ENCODE measurements at places on chromosomes 5 and 9.

DNA sequence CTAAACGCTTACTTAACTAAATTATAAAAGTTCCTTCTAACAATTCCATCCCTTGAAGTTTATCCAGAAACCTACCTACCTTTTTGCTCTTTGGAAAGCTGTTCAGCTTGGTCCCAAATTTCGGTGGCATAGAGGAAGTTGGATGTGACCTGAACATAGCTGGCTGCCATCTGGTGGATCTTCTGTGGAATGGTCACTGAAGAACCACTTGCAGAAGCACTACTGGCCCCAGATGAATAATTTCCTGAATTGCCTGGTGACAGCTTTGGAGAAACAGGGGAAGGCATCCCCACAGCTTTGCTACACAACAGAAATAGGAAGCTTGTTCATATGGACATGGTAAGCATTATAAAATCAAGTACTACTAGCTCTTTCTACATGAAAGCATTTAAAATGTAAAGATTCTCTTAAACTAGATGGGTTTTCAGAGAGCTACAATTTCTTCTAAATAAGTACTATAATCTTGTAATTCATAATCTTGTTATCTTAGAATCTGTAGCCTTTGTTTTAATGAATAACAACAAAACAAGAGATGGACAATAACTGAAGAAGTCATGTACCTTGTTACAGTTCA lies 9.9 kb downstream of the LEAP2 start:
- DNase-seq, result peak; percentile 60

DNA sequence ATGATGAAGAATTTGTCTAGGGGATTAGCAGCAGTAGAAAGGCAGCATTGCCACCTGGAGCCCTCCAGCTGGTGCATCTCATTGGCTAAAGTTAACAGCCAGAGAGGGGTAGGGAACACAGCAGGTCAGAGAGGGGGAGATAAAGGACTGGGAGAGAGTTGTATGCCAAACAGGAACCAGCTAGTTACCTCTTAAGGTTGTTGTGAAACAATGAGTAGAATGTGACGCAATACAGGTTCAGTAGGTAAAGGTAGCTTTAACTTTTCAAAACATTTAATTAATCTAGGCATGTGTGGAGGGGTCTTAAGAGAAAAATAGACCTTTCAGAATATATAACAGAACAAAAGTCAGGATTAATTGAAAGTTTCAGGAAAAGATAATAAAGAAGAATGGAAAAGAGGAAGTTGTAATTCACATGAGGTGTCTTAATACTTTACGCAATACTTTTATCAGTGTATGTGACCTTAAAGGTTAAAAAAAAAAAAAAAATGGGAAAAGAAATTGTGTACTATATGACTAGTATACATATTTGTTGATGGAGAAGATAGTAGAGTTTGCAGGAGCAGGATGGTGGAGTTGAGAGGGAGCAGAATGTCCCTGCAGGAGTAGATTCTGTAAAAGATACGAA lies 14.3 kb downstream of the FBXO38 start:
- DNase-seq, result no peak

- DNase-seq, result peak; percentile 25
These were observed 24.2 kb downstream of the PCDHGC5 start for GRCh38 chr5:141512911-141513626.

DNA sequence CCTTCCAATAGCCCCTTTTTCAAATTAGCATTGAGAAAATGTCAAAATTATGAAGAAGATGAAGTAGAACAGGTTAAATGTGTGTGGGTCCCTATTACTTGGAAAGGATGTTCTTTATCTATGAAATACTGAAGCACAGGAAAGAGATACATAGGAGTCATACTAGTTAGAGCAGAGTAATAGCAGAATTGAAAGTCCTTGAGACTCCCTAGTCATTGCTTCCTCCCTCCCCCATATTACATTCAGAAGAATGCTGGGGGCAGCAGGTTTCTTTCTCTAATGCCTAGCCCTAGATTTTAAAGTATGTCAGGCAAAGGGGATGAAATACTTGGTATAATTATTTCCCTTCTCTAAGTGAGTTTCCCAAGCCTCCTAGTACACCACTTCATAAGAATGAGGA lies 4.4 kb downstream of the ZCCHC9 start:
- no peak for DNase-seq

DNA sequence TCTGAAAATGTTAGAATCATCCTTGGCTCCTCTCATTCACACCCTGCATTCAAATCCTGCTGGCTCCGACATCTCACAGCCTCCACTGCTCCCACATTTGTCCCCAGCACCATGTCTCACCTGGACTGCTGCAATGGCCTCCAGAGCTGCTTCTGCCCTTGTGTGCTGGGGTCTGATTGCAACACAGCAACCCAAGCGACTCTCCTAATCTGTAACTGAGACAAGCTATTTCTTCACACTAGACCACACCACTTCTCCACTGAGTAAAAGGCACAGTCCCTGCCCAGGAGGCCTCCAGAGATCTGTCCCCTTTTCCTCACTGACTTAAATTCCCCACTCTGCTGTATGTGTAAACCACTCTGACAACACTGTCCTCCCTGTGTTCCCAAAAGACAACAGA lies 151.1 kb upstream of the TAS2R1 start:
- DNase-seq, result no peak

DNA sequence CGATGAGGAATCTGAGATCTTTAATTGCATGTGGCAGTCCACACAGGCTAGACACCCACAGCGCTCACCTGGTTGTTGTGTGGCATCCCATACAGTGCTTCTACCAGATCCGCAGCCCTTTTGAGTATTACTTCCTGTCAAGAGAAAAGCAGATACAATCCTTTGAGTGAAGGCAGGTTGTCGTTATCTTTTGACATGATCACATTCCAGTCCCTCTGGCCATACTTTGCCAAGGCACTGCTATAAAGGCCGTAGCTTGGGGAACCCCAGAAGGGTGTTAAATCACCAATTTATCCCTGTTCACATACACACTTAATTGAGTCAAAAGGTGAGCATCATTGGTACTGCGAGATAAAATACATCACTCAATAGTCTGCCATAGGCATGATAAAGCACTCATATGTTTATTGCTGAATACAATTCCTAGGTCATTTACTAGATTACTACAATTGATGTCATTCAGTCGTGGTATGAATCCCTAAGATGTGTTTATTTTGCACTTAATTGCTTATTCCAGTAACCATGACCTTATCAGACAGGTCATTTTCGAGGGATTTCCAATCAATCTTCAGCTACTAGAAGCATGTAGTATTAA lies 385.6 kb downstream of the EBF1 start:
- DNase-seq, result no peak
